PC-3 (cell line): ENCODE measurements at places on chromosomes 7 and 10. TPM values are rescaled to one million over a fixed set of nuclear protein-coding genes. Genes with fewer than 3 reads are reported as not detected.

SP8 gene
- total RNA-seq, result not detected in 2 replicates

UNC5B gene
- total RNA-seq, result 0.26 and 0.46 TPM in 2 replicates

GRCh38 chr7:46603780-46604179 lies 682.7 kb upstream of the IGFBP3 start:
- no peaks in the 10 kb centered on the region for H3K4me1 ChIP-seq
- H3K27ac ChIP-seq, result no peak overlapping the region
- H3K27me3 ChIP-seq, result no peaks in the 10 kb centered on the region
- no peaks in the 10 kb centered on the region for H3K36me3 ChIP-seq
- no peak for DNase-seq

TAS2R3 gene
- 0.40 TPM in 1 of 2 replicates, not detected in the other for total RNA-seq

DNA sequence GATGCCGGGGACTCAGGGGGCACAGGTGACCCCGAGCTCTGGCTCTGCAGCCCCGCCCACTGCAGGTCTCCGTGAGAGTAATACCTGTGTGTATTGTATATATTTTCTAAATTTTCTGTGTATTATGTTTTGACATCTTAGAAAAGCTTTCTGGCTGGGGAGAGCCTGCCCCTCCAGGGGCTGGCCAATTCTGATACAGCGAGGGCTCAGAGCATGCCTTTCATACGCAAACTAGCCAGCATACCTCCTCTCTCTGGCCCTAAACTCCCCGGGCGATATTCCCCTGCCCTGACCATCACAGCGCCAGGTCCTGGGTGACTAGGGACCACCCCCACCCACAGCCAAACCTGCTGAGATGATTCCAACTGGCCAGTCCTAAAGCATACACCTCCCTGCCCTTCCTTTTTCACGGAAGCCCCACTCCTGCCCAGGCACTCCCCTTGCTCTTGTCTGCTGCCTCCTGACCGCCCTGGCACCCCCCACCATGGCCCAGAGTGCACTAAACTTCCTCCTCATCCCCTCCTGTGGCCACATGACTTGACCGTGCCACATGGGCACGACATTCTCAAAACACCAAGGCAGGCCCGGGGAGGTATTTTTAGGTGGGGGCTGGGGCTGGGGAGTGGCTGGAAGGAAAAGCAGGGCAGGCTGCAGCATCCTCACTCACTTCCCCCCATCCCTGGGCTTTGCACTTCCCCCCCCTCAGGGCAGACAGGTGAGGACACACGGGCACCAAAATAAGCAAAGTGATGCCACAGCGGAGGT lies 61.5 kb downstream of the INSIG1 start:
- H3K4me1 ChIP-seq, result no peaks in the 10 kb centered on the region
- no peak for DNase-seq
- H3K27me3 ChIP-seq, result peaks cover 47% of the 10 kb centered on the region

KDM7A gene
- 2.8 and 3.2 TPM in 2 replicates for total RNA-seq

- H3K4me1 ChIP-seq, result peaks cover 38% of the 10 kb centered on the region
- peak; percentile 76 for DNase-seq
- H3K4me3 ChIP-seq, result no peak overlapping the region
- H3K27me3 ChIP-seq, result no peaks in the 10 kb centered on the region
- peak overlapping the region; percentile 74 for H3K27ac ChIP-seq
Measured at GRCh38 chr7:80552031-80552694, 40.3 kb upstream of the GNAT3 start.

TUBGCP2 gene
- total RNA-seq, result 72.9 and 84.4 TPM in 2 replicates

IGFBP3 gene
- 120 and 136 TPM in 2 replicates for total RNA-seq

GRCh38 chr10:62248465-62248864 lies 20.2 kb downstream of the RTKN2 start:
- no peak overlapping the region for H3K4me3 ChIP-seq
- peaks cover 69% of the 10 kb centered on the region for H3K4me1 ChIP-seq
- H3K36me3 ChIP-seq, result no peaks in the 10 kb centered on the region; the same call in 1 of the 2 replicates
- no peaks in the 10 kb centered on the region for H3K27me3 ChIP-seq
- DNase-seq, result peak; percentile 90

NXPH1 gene
- not detected in 2 replicates for total RNA-seq

UPK3BL1 gene
- 20.2 and 22.7 TPM in 2 replicates for total RNA-seq

DNA sequence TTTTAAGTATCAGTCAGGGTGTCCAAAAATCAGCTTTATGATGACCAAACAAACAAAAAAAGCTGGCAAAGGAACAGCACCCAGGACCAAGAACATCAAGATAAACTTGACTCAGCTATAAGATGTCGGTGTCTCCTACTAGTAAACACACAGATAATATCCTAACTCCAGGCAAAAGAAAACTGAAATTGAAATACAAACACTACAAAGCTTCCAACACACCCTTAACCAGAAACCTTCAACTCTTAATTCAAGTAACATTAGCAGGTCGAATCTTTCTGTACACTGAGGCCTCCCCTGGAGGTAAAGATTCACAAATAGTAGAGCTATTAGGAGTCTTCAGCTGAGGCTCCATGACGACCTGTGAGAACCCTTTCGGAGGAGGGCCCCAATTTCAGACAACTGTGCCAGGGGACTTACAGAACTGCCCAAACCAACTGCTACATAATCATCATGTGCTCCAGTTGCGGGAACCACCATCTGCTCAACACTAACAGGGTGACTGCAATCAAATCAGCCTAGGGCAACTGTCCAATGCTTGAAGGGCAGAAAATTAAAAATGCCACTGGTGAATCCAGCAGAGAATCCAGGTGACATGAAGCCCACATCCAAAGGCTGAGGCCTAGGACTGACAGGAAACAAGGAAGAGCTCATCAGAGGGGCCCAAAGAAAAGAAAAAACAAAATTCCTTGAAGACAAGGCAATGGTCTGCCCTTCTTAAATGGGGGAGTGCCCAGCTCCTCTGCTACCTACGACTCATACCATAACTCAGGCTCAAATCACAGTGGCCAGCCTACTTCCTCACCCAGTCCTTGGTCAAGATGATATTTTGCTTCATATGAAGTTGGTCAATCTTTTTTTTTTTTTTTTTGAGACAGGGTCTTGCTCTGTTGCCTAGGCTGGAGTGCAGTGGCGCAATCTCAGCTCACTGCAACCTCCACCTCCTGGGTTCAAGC lies 20.0 kb downstream of the XPNPEP1 start:
- H3K27me3 ChIP-seq, result no peaks in the 10 kb centered on the region
- peak; percentile 30 for DNase-seq
- H3K4me3 ChIP-seq, result no peak overlapping the region
- peaks cover 15% of the 10 kb centered on the region for H3K4me1 ChIP-seq
- peaks cover 16% of the 10 kb centered on the region for H3K36me3 ChIP-seq

GRCh38 chr7:13197501-13197900 lies 510.1 kb downstream of the ARL4A start:
- no peak overlapping the region for H3K4me3 ChIP-seq
- H3K27me3 ChIP-seq, result no peaks in the 10 kb centered on the region
- H3K27ac ChIP-seq, result no peak overlapping the region
- H3K36me3 ChIP-seq, result no peaks in the 10 kb centered on the region
- H3K4me1 ChIP-seq, result peaks cover 24% of the 10 kb centered on the region

GRCh38 chr7:83586281-83586680 lies 62.7 kb downstream of the SEMA3E start:
- no peak for DNase-seq
- no peaks in the 10 kb centered on the region for H3K36me3 ChIP-seq
- H3K4me3 ChIP-seq, result no peak overlapping the region
- no peaks in the 10 kb centered on the region for H3K27me3 ChIP-seq

DNA sequence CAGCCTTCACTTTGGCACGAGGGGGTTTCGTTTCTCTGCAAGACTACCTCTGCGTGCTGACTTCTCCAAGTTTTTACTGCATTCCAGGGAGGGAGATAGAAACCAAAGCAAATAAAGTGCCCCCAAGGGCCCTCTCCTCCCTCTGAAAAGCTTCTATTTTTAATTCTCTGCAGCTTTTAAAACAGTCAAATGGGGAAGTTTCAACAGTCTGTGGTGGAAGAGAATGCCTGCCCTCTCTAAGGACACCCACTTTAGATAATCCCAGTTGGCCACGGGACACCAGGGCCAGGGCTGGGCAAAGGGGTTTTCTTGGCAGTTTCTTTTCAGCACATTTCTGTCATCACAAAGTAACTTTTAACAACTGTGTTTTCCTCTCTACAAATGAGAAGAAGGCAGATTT lies 386.7 kb upstream of the NPVF start:
- no peak for DNase-seq
- no peaks in the 10 kb centered on the region for H3K27me3 ChIP-seq
- H3K36me3 ChIP-seq, result no peaks in the 10 kb centered on the region
- no peak overlapping the region for H3K27ac ChIP-seq
- no peak overlapping the region for H3K4me3 ChIP-seq

CAV2 gene
- 76.6 and 84.4 TPM in 2 replicates for total RNA-seq

C10orf95 gene
- total RNA-seq, result 1.6 and 1.9 TPM in 2 replicates

GRCh38 chr7:13151978-13152377 lies 464.5 kb downstream of the ARL4A start:
- no peak overlapping the region for H3K4me3 ChIP-seq
- H3K27me3 ChIP-seq, result no peaks in the 10 kb centered on the region
- H3K27ac ChIP-seq, result no peak overlapping the region
- peaks cover 3% of the 10 kb centered on the region; the same call in 1 of the 2 replicates for H3K4me1 ChIP-seq
- H3K36me3 ChIP-seq, result no peaks in the 10 kb centered on the region
